Stimulated activated CD4-positive, alpha-beta T cell treated with anti-CD3 and anti-CD28 coated beads, Interleukin-15, amount 100 ng/mL, for 48 hours (primary cell): ENCODE measurements at places on chromosomes 7 and 10.

- no peak for DNase-seq
Measured at GRCh38 chr10:132788180-132788830, 2.4 kb upstream of the NKX6-2 start.

DNA sequence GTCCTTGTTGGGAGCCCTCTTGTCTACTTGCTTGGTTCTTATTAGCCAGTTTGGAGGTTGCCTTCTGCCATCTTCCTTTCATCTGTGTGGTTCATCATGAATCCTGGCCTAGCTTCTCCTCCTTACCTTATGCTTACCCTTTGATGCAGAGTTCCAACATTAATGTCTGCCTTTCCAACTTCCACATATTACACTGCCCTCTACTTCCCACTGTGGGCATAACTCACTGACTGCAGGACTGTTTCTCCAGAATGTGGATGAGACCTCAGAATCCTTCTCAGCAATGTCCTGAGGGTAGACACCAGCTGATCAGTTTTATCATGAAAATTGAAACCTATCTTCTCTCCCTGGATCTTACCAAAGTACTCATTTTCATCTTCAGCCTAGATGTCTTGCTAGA, 491.0 kb downstream of the LRMDA start:
- DNase-seq: no peak

GRCh38 chr7:38736138-38736537, 105.0 kb upstream of the AMPH start:
- no peak for DNase-seq

DNA sequence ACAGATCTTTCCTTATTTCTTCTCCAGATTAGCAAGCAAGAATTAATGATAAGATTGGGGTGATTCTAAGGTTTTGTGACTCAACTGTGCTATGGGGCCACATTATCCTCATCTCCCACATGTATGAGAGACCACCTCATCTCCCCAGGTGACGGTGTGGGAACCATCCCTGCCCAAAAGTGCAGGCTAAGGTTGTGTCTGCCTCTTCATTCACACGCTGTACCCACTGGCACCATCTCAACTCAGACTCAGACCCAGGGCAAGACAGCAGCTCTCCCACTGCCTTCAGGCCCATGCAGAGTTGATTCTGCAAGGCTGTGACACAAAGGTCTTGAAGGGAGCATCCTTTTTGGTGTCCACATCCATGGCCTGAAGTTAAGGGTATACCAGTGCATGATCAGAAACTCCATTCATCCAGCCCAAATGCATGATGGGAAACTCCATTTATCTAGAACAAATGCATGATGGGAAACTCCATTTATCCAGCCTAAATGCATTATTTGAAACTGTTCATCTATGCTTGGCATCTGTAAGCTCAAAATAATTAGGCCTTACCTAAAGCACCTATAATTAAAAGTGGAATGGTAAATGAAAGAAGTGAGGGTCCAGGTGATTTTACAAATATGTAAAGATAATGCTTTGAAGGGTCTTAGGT, 99.4 kb downstream of the TCERG1L start:
- no peak for DNase-seq

GRCh38 chr10:128286141-128286761, 160.0 kb upstream of the MKI67 start:
- no peak for DNase-seq

DNA sequence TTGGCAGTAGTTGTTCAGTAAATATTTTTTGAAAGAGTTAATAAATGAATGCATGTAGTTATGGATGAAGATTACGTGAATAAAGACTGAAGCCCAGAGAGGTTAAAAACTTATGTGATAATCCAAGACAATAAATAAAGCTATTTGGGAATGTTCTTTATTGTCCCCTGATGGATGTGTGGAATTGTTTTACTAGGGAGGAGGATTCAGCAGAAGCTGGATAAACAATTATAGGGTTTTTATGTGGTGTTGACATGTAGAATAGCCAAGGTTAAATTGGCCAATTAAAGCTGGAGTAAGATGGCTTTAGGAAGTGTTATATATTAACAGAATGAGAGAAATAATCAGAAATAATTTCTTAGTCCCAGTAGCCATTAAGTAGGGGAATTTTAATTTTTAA, 66.0 kb downstream of the CNNM2 start:
- DNase-seq: no peak

DNA sequence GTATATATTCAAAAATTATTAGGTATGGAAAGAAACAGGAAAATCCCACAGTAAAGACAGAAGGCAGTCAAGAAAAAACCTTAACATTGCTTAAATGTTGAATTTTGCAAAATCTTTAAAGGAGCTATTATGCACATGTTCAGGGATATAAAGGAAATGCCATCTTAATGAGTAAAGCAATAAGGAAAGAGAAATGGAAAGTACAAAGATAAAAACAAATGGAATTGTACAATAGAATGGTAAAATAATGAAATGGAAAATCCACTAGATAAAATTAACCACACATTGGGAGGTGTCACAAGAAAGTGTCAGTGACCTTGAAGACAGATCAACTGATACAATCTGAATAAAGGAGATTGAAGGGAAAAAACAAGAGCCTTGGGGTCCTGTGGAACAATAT, 82.0 kb downstream of the KIF20B start:
- DNase-seq: no peak

GRCh38 chr7:102080434-102081243, 206.0 kb upstream of the SH2B2 start:
- DNase-seq: no peak

- no peak for DNase-seq
Measured at GRCh38 chr10:79930751-79931150, 18.2 kb downstream of the SFTPD start.

- DNase-seq: no peak
Measured at GRCh38 chr7:149175150-149175549, 20.2 kb upstream of the ZNF282 start.

- DNase-seq: no peak
Measured at GRCh38 chr10:71077796-71078453, 134.4 kb upstream of the UNC5B start.

- DNase-seq: no peak
Measured at GRCh38 chr7:100353685-100354330, 4.1 kb upstream of the PILRB start.

GRCh38 chr10:71530781-71531180, 134.1 kb downstream of the CDH23 start:
- no peak for DNase-seq

GRCh38 chr7:44985033-44985695, 6.3 kb upstream of the MYO1G start:
- DNase-seq: no peak

DNA sequence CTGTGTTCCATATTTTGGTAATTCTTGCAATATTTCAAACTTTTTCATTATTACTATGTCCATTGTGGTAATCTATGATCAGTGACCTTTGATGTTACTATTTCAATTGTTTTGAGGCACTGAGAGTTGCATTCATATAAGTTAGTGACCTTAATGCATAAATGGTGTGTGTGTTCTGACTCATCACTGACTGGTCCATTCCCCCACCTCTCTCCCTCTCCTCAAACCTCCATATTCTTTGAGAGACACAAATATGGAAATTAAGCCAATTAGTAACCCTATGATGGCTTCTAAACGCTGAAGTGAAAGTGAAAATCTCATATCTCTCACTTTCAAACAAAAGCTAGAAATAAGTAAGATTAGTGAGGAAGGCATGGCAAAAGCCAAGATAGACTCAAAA, 739.6 kb downstream of the CCSER2 start:
- no peak for DNase-seq

GRCh38 chr10:29591651-29591968, 43.2 kb downstream of the SVIL start:
- no peak for DNase-seq

GRCh38 chr7:132393789-132394261, 182.4 kb downstream of the PLXNA4 start:
- no peak for DNase-seq

DNA sequence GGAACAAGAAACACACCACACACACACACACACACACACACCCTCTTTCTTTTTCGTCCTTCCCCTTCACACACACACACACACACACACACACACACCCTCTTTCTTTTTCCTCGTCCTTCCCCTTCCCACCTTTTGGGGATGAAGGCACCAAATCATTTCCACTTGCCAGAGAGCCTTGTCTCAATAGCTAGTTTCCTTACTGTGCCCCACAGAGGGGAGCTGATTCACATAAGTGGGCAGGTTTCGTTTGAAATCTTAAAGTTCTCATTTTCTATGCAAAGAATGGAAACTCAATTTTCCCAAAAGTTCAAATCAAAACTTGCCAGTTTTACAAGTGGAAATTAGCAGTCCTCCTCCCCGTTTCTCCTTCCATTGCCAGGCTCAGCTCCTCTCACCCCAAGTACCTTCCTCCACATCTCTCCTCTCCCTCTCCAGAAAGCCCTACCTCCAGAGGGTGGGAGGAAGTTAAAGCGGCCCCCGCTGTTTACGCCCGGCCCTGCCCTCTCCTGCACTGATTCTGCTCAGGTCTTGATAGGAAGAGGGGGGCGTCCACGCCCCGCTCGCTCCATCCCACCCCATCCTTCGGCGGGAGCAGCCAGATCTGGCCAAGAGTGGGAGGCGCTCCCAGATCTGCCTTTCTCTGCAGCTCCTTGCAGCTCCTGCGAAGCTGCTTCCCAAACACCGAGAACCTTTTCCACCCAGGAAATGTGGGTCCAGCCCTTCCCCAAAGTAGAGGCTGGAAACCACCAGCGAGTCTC, 1.3 kb downstream of the CTTNBP2 start:
- DNase-seq: no peak

GRCh38 chr10:88702848-88703597, 3.0 kb upstream of the LIPK start:
- no peak for DNase-seq

- DNase-seq: no peak
Measured at GRCh38 chr7:148367731-148368475, 222.7 kb upstream of the C7orf33 start.

- DNase-seq: no peak
Measured at GRCh38 chr10:117462816-117463544, 79.6 kb upstream of the EMX2 start.

GRCh38 chr7:28556025-28556424, 143.7 kb downstream of the CREB5 start:
- DNase-seq: no peak

DNA sequence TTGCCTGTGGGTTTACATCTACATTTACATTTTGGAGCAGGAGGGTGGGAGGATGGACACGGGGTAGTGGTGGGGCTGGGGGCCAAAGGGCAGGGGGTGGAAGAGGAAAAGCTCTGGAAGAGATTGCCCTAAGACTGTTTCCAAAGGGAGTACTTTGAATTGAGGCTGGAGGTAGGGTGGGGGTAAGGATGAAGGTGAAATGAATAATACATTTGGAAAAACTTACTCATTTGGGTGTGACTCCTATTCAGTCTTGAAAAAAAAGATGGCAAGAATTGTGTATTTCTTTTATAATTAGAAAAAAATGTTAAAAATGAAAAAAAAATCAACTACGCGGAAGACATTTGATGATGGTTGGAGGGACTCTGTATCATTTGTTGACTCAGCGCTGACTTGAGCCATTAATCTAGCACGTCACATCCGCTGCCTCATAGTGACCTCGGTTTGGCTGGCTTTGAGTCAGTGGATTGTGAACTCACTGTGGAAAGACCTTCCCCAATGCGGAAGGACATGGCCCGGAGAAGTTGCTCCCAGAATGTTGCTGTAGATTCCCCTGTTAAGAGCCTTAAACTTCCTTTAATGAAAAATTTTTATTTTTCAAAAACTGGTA, 2.8 kb downstream of the FAM180A start:
- DNase-seq: no peak

- no peak for DNase-seq
Measured at GRCh38 chr7:126778101-126778500, 474.6 kb downstream of the GRM8 start.

GRCh38 chr10:97726636-97727178, 10.2 kb upstream of the ZFYVE27 start:
- DNase-seq: no peak

GRCh38 chr7:155193716-155194115, 104.0 kb upstream of the INSIG1 start:
- no peak for DNase-seq

DNA sequence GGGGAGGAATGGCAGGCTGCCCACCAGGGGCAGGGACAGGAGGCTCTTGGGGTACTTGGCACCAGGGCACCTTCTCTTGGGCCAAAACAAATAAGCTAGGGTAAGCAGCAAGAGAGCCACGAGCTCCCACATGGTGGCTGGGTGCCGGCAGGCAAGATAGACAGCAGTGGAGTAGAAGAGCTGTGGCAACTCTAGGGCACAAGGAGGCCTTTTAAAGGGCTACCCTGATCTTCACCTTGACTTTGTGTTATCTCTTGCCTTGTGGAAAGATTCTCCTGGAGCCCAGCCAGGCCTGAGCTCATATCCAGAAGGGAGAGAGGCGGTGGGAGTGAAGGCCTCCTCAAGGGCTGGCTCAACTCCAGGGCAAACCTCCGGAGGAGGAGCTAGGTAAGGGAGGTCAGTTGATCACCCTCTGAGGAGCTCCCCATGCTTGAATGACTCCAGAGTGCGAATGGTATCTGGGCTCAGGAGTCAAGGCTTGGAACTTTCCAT, at the start of gene CYP17A1:
CYP17A1 (minus strand) TSS at position 184 of the 492 bp plus-strand sequence; CDS start at position 132, 52 bp downstream.
- DNase-seq: no peak

GRCh38 chr10:117431160-117431559, 55.9 kb upstream of the PDZD8 start:
- DNase-seq: no peak

- no peak for DNase-seq
Measured at GRCh38 chr7:99625321-99625720, 8.6 kb downstream of the ZSCAN25 start.

GRCh38 chr7:151410405-151411390, 860 bp upstream of the WDR86 start:
- DNase-seq: no peak

DNA sequence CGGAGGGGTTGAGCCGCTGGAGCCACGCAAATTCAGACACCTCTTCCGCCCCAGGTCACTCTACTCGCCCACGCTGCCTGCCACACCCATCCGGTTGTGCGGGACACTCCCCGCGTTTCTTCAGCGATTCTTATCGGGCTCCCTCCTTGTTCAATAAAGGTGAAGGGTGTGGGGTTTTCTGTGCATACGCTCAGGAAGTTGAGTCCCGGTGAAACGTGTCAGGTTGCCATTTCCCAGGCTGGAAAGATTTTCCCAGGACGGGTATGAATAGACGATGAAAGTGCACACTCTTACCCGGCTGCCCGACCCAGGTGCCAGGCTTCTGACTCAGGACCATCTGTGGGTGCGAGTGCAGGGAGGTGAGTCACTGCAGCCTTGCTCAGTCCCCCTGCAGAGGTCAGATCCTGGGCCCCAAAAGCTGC, 22.0 kb downstream of the KLF6 start:
- no peak for DNase-seq

DNA sequence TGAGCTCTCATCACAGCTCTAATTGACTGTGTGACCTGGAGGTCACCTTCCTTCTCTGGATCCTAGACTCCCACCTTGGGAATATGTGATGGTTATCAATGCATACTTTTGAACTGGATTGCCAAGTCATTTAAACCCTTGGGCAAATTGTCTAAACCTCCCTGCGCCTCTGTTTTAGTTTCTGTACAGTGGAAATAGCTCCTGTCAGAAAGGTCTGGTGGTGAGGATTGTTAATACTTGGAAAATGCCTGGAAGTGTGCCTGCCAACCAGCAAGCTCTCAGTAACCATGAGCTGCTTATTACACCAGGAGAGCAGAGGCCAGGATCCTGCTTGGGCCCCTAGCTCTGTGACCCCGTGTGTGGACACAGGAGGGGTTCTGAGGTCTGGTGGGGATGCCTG, 108.7 kb upstream of the PPIF start:
- DNase-seq: no peak

- no peak for DNase-seq
Measured at GRCh38 chr10:27680691-27681605, 64.7 kb downstream of the MKX start.
